ENCODE measurements at places on chromosomes 7 and 10.

DNA sequence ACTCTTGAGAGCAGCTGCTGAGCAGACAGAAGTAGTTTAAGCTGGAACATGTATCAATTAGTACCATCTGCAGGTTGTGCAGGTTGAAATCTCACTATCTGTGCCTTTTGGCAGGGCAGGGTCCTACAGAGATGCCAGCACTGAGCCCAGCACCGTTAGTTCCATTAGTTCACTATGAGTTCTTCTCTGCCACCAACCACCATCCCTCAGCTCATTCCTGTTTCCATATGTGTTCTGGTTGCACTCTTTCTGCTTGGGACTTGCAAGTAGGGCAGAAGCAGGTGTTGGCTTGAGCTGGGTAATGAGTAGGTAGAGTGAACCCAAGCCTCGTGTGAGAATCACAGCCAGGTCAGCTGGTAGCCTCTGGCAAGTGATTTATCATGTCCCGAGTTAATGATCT is 2.8 kb downstream of the SMO start:
- DNase-seq: no peak

DNA sequence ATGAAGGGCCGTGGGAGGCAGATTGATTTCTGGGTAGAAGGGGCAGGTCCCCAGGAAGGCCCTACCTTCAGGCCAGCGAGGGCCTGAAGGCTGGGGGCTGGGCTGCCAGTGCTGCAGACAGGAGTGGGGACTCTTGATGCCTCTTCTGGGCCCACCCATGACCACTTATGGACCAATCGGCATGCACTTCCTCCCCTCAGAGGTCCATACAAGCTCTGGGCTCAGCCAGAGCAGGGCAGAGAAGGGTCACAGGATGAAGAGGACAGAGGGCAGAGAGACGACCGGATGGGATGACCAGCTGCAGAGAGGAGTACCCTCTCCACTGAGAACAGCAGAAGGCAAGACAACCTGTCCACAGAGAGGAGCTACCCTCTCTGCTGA is 120.1 kb downstream of the DYNC2I1 start:
- DNase-seq: no peak

- DNase-seq: no peak
Measured at GRCh38 chr7:103499976-103500375, 54.0 kb upstream of the SLC26A5 start.

- DNase-seq: no peak
Measured at GRCh38 chr10:59060852-59061251, 115.6 kb upstream of the PHYHIPL start.

GRCh38 chr10:124213471-124213870 is 120.1 kb upstream of the CHST15 start:
- DNase-seq: no peak

DNA sequence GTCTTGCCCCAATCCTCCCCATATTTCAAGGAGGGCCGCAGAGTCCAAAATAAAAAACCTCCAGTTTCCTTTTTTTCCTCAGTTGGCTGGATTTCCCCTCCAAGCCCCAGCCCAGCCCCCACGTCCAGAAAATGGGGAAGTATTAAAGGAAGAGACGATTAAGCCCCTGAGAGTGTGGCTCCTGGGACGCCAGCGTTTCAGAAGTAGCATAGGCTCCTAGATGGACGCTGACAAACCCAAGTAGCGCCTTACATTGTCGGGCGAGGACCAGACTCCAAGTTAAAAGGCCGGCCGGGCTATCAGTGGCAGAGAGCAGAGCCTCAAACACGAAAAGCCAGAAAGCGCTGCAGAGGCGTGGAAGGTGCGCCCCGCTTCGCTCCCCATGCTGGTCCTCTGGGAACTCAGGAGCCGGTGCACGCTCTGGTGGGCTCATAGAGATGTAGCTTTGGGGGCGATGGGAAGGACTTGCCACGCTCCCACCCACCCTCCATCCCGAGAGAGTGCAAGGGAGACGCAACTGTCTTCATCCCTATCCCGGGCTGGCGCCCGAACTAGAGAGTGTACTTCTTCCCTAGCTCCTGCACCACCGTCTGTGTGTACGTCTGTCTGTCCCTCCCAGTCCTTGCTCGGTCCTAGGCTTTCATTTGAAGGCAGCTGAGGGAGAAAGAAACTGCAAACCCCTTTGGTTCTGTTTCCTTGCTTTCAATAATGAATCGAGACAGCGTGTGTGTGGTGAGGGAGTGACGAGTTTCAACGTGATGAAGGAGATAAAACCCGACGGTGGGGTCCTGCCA is 6.3 kb upstream of the EMX2 start:
- no peak for DNase-seq

DNA sequence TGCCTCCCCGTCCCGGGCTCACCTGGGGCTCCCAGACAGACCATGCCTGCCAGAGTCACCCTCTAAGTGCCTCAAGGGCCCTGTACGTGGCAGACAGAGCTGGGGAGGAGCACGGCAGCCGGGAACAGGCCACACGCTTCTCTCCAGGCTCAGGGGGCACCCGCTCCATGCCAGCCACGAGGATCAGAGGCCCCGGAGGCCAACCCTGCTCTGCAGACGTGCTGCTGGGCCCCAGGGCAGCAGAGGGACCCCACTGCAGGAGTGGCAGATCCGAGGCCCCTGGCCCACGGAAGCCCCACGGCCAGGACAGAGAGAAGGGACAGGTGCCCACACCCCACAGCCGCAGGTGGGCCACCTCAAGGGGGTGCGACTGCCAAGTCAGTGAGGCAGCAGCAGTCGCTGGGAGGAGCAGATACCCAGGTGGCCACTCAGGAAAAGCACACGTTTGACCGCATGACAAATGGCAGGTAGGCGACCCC is 58.4 kb upstream of the TNRC18 start:
- DNase-seq: no peak

- DNase-seq: no peak
Measured at GRCh38 chr7:94080551-94080950, 76.4 kb upstream of the BET1 start.

DNA sequence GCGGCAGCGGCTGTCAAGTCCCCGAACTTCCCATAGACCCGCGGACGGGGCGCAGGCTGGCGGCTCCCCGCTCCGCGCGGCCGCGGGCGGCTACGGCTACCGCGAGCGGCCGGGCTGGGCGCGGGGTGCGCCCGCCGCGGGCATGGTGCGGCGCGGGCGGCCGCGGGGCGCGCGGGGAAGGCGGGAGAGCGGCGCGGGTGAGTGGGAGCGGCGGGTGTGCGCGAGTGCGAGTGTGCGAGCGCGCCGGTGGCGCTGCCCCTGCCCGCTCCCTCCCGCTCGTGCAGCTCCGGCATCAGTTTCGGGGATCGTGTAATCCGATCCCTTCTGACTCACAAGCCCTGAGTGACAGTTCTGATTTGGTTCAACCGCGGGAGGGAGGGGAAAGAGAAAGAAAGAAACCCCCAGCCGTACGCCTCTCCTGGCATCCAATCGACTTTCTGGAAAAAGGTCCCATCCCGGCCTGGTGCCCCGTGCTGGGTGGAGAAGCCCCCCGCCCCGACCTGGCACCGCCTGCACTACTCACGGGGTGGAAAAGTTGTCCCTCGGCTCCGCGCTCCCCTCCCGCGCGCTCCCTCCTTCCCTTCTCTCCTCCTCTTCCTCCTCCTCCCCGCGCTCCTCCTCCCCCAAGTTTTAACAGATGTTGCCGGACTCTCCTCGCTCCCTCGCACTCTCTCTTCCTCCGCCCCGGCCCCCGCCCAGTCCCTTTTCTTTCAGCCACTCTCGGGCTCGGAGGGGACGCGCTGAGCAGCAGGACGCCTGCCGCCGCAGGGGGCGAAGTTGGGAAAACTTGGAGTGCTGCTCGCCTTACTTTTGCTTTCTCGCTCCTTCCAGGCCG is at the start of gene GLI3:
TSS of gene GLI3 (minus strand) at position 234 of the 835 bp plus-strand sequence. CDS start 13,956 bp downstream, outside the sequence.
- no peak for DNase-seq

GRCh38 chr10:131925011-131925649 is 24.3 kb downstream of the PPP2R2D start:
- DNase-seq: no peak

- DNase-seq: no peak
Measured at GRCh38 chr7:111098011-111098925, 7.3 kb downstream of the LRRN3 start.

- no peak for DNase-seq
Measured at GRCh38 chr7:105532709-105533460, 884 bp downstream of the RINT1 start.

DNA sequence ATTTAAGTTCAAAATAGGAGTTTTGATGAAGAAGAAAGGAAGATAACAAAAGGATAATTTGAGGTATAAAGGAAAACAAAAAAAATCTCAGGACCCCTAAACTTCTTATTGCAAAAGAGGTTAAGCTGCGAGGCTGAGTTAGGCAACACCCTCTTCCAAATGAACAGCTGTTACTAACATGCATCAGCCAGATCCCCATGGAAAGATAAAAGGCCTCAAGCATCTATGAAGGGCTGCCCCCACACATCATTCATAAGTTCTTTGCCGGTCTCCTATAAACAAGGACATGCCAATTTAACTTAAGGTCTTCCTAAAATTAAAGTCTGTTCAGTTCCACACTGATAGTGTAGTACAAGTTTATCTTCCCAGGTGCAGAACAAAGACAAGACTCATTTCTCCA is 75.8 kb upstream of the IMMP2L start:
- DNase-seq: no peak

DNA sequence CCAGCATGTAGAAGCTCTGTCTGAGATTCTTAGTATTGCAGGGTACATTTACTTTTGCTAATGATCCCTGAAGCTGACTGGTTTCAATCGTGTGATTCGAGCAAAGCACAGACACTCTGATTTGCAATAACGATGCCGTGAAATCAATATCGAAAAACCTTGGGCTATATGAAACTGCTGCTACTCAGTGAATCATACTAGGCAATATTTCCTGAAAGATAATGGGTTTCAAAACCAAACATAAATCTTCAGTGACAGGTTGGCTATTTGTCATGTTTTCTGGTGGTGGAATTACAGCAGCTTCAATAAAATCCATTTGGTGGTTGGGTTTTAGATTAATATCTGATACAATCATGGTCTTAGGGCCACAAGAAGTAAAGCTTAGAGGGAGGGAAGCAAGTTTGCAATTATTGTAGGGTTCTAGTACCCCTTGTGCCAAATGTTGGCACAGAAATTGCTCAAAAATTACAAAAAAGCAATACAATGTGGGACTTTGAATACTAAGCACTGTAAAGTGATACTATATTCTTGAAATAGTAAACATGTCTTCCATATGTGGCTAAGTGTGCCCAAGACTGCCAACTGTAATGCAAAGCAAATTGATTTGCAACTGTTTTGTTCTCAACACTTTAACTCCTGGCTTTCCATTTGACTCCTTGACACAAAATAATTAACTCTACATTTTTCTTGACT is 112.4 kb upstream of the JAZF1 start:
- DNase-seq: no peak

GRCh38 chr10:11057448-11057847 is 39.8 kb downstream of the CELF2 start:
- no peak for DNase-seq

DNA sequence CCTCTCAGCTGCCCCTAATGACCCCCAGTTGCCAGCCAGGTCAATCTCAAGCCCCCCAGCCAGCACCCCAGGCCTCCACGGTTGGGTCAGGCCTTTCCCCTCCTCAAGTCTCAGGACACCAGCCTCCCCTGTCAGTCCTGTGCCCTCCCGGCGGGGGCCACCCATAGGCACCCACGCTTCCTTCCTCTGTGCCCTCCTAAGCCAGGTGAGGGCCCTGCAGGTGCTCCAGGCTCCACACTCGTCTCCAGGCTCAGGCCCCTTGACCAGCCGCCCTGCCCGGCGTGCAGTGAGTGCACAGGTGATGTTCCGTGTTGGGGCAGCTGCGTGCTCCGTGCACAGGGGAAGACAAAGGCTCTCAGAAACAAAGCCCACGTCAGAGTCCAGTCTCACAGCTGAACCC is 26.8 kb upstream of the ADGRA1 start:
- no peak for DNase-seq

GRCh38 chr7:70539617-70540016 is 592.3 kb upstream of the GALNT17 start:
- DNase-seq: no peak

DNA sequence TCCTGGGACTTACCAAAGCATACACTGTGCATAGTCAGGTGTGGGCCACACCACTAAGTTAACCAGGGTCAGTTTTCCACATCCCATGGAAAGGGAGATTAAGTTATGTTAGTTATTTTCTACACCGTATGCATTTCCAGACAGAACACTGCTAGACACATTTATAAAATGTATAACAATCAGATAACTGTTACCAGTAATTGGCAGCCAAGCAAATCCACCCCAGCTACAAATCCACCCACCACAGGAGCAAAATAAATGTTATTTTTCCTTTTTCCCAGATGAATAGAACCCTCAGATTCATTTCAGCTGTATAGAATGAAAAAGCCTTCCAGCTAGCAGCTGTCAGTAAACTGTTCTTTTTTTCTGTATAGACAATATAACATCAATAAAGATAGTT is 256.9 kb upstream of the FZD1 start:
- no peak for DNase-seq

GRCh38 chr7:12630513-12630819 is 57.0 kb upstream of the ARL4A start:
- no peak for DNase-seq

- DNase-seq: no peak
Measured at GRCh38 chr7:34131371-34131770, 226.0 kb downstream of the BMPER start.

GRCh38 chr10:132397671-132398565 is 918 bp downstream of the PWWP2B start:
- DNase-seq: no peak
